Right lobe of liver (tissue), 6 donors: ENCODE measurements at places on chromosomes 1 and 21. TPM values are rescaled to one million over a fixed set of nuclear protein-coding genes. Genes with fewer than 3 reads are reported as not detected.

DNA sequence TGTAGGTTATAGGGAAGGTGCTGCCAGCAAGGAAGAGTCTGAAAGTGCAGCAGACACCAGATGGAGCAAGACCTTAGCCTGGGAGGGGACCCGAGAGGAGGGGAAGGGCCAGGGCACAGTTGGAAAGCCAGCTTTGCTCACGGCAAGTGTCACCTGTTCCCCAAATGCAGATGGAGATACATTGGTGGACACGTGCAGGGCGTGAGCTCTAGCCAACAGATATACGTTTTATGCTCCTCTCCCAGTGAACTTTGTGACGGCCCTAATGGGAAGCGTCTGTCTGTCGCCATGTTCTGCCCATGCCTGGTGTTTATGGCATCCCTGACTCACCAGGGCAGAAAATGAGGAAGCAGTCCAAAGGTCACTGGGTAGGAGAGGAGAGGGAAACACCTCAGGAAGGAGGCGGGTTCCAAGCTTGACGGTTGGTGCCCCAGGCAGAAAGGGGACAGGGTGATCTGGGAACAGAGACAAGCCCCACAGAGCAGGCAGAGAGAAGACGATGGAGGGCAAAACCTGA lies 7.6 kb downstream of the GPA33 start:
- no peak for DNase-seq

GRCh38 chr1:93822730-93823425 lies 56.1 kb downstream of the DNTTIP2 start:
- DNase-seq: no peak

GRCh38 chr1:99004861-99005442 lies at the start of gene PLPPR5:
PLPPR5 (minus strand) TSS chr1:99004861; CDS start chr1:99004671, 190 bp downstream.
- peak; percentile 54 for DNase-seq

DNA sequence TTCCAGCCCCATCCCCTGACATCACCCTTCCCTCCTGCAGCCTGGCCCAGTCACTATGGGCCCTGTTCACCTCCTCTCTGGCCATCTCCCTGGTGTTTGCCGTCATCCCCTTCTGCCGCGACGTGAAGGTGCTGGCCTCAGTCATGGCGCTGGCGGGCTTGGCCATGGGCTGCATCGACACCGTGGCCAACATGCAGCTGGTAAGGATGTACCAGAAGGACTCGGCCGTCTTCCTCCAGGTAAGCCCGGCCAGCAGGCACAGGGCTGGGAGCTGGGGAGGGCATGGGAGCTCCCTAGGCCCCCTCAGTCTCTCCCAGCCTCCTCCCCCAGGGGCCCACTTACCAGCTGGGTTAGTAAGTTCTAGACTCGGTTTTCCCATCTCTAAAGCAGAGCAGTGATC lies 52.1 kb downstream of the ELK4 start:
- DNase-seq: no peak

GRCh38 chr1:21298981-21299391 lies 8.7 kb upstream of the ECE1 start:
- DNase-seq: no peak

GRCh38 chr1:204837440-204838084 lies 33.1 kb upstream of the NFASC start:
- DNase-seq: peak; percentile 21

- DNase-seq: no peak
Measured at GRCh38 chr1:33388805-33389771, 41.8 kb downstream of the PHC2 start.

GRCh38 chr1:114178936-114179335 lies 25.3 kb upstream of the SYT6 start:
- DNase-seq: no peak

- no peak for DNase-seq
Measured at GRCh38 chr1:67722292-67722944, 37.4 kb downstream of the GADD45A start.

- no peak for DNase-seq
Measured at GRCh38 chr1:230661976-230662375, 19.7 kb downstream of the COG2 start.

GRCh38 chr1:218501161-218501560 lies 156.0 kb downstream of the TGFB2 start:
- no peak for DNase-seq

DNA sequence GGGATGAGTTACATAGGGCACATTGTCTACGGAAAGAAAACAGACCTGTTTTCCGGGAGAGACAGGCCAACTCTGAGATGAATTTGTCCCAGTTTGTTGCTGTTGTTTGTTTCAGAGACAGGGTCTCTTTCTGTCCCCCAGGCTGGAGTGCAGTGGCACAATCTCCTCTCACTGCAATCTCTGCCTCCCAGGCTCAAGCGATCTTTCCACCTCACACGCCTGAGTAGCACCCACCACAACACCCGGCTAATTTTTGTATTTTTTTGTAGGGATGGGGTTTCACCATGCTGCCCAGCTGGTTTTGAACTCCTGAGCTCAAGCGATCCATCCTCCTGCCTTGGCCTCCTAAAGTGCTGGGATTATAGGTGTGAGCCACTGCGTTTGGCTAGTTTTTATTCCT lies 125.5 kb upstream of the ERRFI1 start:
- no peak for DNase-seq

- no peak for DNase-seq
Measured at GRCh38 chr1:173426057-173426456, 51.1 kb upstream of the PRDX6 start.

- no peak for DNase-seq
Measured at GRCh38 chr21:25375675-25376074, 231.6 kb downstream of the MRPL39 start.

- DNase-seq: no peak
Measured at GRCh38 chr1:65063025-65063424, 85.0 kb upstream of the AK4 start.

- DNase-seq: no peak
Measured at GRCh38 chr1:162755306-162755705, 35.2 kb upstream of the HSD17B7 start.

DNA sequence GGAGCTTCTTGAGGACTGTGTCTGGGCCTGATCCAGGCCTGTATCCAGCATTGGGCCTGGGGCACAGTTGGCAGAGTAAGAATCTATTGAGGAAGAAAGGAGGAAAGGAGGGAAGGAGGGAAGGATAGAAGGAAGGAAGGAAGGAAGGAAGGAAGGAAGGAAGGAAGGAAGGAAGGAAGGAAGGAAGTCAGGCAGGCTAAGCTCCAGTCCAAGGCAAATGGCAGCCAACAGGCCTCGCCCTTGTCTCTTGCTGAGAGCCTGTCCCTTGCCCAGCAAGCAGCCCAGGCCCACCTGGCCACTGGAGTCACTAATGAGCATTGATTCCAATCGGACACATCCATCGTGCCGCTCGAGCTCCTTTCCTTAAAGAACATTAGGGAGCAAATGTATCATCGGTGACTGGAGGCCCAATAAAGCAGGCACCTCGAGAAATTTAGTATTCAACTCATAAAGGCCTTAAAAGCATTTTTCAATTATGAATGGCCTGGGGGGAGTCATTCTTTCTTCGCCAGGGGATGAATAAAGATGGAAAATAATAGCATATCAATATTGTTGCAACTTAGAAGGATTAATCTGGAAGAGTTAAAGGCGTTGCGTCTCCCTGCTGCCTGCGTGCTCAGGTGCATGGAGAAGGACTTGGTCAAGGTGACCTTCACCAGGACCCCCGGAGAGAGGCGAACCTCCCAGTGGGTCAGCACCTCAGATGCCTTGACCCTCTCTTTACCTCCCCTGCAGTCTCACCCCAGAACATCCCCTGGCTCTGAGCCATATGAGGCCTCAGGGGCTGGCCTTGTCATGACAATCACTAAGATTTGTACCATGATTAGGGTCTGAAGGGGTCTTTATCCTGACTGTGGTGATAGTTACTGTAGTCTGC lies 144.5 kb upstream of the RUNX3 start:
- peak; percentile 31 for DNase-seq

DNA sequence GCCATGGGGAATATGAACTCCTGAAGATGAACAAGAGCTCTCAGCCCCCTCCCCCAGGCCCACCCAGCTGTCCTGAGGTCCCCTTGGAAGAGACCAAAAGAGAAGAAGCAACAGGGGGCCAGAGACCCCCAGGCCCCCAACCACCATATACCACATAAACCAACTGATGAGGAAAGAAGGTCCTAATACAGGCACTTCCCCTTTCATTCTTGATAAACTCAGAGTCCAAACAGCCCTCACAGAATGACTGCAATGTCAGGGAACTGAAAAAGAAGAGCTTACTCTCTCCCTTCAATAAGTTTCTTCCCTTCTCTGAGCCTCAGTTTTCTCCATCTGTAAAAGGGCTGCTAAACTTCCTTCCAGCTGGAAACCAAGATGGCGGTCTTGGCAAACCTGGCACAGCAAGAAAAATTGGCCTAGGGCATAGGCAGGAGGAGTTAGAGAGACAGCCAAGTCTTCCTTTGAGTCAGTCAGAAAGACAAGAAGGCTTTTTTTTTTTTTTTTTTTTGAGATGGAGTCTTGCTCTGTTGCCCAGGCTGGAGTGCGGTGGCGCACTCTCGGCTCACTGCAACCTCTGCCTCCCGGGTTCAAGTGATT lies 90.5 kb downstream of the VWA5B1 start:
- no peak for DNase-seq

DNA sequence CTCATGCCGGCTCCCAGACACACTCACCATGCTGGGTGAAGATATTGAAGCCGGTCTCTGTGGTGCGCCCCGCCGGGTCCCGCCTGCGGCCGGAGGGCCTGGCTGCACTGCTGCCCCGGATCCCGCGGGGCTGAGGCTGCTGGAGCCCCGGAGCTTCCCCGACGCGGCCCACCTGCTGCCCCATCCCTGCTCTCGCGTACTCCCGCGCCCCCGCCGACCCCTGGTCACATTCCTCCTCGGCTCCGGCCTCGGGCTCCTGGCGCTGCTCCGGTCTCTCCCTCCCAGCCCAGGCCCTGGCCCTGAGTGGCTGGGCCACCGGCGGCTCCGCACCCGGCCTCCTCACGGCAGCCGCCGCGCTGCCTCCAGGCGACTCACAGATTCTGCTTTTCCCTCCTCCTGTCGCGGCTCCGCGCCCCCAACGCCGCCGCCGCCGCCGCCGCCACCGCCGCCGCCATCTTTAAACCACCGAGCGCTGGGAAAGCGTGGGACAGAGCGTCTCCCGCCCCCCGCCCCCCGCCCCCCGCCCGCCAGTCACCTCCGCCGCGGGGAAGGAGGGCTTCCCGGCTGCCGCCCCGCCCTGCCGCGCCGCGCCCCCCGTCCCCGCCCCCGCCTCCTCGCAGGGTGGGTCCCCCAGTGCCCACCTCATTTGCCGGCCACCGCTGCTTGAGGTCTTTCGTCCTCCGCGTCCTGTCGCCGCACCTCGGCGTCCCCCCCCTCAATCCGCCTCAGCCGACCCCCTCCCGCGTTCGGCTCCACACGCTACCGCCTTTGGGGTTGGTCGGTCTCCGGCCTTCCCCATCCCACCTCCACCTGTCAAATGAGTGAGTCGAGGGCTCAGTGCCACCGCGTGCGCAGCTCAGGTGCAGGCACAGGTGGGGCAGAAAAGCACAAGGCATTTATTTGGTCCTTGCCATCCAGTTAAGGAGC lies at the start of gene ABL2:
Gene ABL2, minus strand, starts transcription at position 464 of the 927 bp plus-strand sequence. Its CDS starts 280 bp downstream, at position 184.
- peak; percentile 46 for DNase-seq

- DNase-seq: no peak
Measured at GRCh38 chr1:90277270-90277669, 282.4 kb downstream of the ZNF326 start.

DNA sequence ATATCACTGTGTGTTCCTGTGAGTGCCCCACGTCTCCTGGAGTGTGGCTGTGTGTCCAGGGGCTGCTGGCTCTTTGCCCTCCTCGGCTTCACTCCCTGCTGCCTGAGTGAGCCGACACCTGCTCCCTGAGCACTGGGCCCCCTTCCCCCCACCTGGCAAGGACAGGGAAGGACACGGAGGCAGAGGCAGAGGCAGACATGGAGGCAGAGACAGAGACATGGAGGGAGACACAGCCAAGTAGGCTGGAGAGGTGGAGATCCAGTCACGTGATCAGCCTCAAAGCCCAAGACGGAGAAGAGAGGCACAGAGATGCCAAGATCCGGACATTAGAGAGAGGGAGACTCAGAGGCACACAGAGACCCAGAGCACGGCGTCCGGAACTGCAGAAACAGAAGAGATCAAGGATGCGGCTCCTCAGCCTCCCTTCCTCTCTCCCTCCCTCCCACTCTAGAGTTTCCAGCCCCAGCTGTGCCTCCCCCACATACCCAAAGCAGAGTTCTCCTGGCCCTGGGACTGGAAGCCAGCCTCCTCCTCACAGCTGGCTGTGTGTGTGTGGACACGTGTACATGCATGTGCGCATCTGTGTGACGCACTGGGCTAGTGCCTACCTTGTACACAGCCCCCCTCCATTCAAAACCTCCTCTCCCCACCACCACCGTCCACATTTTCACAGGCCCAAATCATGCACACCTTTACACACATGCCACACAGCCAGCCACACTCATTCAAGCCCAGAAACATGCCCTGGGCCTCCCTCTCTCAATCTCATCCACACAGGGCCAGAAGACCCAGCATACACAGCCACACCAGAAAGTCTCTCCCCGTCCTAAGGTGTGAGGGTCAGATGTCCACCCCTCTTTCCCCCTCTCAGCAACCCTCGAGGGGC lies 39.1 kb upstream of the WASF2 start:
- DNase-seq: no peak

GRCh38 chr1:183093786-183094298 lies 70.6 kb downstream of the LAMC1 start:
- no peak for DNase-seq

DNA sequence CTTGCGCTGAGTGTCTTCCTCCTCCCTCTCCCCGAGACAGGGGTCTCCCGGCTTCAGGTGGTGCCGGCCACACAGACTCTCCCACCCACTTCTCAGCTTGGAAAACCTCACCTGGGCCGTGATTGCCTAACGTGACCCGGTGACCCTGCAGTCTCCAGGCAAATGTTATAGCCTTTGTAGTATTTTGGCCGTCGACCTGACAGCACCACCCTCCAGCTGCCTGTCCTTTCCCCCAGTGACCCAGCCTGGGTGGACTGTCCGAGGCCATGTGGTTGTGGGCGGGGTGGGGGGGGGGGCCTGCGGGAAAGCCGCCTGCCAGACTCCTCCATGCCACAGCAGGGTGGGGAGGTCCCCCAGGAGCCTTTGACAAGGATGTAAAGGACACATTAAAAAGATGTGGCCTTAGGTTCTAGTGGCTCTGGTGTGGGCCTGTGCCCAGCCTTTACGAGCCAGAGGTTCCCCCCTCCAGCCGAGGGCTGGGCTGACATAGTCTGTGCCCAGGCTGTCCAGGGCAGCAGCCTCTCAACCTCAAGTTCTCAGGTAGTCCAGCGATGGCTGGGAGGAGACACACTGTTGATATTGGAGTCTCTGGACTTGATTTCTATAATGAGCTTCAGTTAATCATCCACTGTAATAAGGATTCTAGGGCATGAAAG lies 8.1 kb downstream of the TOR3A start:
- peak; percentile 77 for DNase-seq

GRCh38 chr1:230263568-230264195 lies 162.4 kb downstream of the PGBD5 start:
- no peak for DNase-seq

GRCh38 chr1:234096161-234096770 lies 191.8 kb downstream of the SLC35F3 start:
- no peak for DNase-seq

GRCh38 chr1:45493116-45493697 lies 2.2 kb upstream of the TESK2 start:
- no peak for DNase-seq

Gene PLA2G5
- 3.7 TPM for total RNA-seq

Gene ECM1
- total RNA-seq: 8.8 TPM

Gene SMCP
- total RNA-seq: not detected

Gene STXBP3
- 27.6 TPM for total RNA-seq

Gene GNG12
- 31.3 TPM for total RNA-seq

Gene MIB2
- total RNA-seq: 38.2 TPM

Gene LCA5L
- total RNA-seq: 0.88 TPM

Gene LGR6
- 1.4 TPM for total RNA-seq

Gene DCST2
- total RNA-seq: 0.81 TPM

Gene CHI3L2
- total RNA-seq: 0.26 TPM

Gene ELK4
- total RNA-seq: 39.2 TPM

Gene PODN
- 8.9 TPM for total RNA-seq
